ENCODE measurements at places on chromosomes 4 and X.

- DNase-seq, result no peak
Observed at GRCh38 chr4:118086344-118086743, 52.1 kb downstream of the NDST3 start.

DNA sequence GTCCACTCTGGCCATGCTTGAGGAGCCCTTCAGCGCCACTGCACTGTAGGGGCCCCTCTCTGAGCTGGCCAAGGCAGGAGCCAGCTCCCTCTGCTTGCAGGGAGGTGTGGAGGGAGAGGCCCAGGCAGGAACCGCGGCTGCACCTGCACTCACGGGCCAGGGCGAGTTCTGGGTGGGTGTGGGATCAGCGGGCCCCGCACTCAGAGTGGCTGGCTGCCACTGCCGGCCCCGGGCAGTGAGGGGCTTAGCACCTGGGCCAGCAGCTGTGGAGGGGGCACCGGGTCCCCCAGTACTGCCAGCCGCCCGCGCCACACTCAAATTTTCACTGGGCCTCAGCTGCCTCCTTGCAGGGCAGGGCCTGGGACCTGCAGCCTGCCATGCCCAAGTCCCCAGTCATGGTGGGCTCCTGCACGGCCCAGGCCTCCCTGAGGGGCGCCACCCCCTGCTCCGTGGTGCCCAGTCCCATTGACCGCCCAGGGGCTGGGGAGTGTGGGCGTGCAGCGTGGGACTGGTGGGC lies 347.2 kb upstream of the SPOCK3 start:
- DNase-seq, result no peak

DNA sequence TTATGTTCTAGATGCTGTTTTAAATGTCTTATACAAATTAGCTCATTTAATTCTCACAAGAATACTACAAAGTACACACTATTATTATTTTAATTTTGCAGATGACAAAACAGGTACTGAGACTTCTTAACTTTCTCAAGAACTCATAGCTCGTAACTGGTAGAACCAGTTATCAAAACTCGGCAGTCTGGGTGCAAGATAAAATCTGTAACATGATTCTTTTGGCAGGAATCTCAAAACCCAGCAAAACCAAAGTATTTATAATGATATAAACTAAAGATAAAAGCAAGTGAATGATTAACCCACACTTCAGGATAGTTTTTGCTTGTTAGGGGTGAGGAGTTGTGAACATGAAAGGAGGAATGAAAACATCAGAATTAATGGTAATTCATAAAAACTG lies 27.6 kb downstream of the CLNK start:
- no peak for DNase-seq

DNA sequence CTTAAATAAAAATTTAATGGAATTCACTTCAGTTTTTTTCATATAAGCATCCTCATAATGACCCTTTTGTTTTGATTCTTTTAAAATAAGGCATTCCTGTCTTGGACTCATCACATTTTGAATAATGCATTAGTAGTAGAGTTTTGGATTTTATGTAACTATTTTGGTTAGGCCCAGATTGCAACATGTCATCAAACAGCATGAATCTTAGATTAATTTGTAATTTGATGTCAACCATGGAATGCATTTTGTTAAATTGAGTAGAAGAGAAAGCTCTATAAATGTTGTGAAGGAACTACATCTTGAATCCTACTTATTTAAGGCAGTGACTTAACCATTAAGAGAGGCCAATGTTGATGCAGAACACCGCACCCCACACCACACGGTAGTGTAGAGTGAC lies 3.1 kb downstream of the DIAPH2 start:
- no peak for DNase-seq

GRCh38 chr4:25536564-25537320 lies 118.9 kb upstream of the SLC34A2 start:
- DNase-seq, result no peak

All from H7 (cell line).